ENCODE measurements at places on chromosomes 4 and X.
A peak's percentile ranks its signal among the peaks of the same experiment; 100 is the strongest.

- no peak for DNase-seq
Measured at GRCh38 chr4:72397314-72397713, 171.7 kb downstream of the ADAMTS3 start.

- DNase-seq, result no peak
Measured at GRCh38 chr4:145511913-145512522, 30.4 kb downstream of the SMAD1 start.

DNA sequence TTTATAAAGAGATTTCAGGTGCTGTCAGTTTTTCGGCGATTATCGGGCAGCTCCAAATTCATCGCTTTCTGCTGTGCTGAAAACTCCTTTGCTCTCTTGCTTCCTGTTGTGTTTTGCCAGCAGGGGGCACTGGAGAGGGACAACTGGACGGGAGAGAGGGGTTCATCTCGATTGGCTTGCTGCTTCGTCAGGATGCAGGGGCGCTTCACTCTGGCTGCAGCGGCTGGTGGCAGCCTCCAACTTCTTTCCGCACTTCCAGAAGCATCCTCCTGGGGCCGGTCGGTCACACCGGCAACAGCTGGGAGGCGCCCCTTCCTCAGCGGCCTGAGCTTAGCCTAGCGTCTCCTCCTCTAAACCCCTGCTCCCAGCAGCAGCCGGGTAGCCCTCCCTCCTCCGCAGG, 29.5 kb downstream of the MSL3 start:
- peak; percentile 37 for DNase-seq

DNA sequence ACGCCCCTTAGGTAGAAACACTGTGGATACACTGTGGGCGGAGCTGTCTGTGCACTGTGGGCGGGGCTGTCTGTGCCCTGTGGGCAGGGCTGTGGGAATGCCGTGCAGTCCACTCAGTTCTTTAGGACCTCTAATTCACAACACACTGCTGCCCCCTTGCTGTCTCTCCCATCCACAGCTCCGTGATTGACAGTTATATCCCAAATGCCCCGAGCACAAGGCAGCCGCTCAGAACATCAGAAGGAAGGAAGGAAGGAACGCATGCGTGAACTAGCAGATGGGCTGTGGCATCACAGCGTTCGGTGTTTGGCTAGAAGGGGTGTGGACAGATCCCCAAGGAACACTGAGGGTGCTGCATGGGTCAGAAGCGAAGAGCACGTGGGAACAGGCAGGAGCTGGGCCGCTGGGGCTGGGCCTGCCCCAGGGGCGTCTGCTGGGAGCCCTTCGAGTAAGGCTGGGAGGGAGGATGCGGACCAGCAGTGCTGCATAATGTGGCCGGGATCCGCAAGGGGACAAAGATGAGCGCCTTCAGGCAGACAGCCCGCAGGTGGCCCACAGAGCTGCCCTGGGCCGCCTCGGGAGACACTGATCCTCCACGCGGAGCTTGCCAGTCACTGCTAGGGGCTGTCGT, 29.8 kb downstream of the ACOX3 start:
- no peak for DNase-seq

GRCh38 chr4:153112041-153112441, 92.2 kb upstream of the TRIM2 start:
- DNase-seq, result no peak

GRCh38 chr4:4727536-4727935, 131.9 kb upstream of the MSX1 start:
- DNase-seq, result no peak

DNA sequence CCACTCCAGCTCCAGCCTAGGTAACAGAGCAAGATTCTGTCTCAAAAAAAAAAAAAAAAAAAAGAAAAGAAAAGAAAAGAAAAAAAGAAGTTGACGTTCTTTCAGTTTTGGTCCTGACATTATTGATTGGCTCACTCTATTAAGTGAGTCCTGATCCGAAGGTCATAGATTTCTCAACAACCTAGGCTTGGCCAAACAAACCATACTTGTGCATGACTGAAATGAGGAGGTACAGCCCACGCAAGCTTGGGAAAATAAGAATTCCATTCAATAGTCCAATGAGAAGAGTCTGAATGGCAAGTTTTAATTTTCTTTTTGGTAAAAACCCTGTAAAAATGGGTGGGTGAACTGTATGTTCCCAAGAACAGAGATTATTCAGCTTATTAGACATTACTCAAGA, 3.2 kb upstream of the ETNPPL start:
- DNase-seq, result no peak

- DNase-seq, result no peak
Measured at GRCh38 chr4:73772363-73772762, 32.0 kb downstream of the CXCL8 start.

GRCh38 chrX:37320541-37321203, 28.5 kb upstream of the PRRG1 start:
- no peak for DNase-seq

DNA sequence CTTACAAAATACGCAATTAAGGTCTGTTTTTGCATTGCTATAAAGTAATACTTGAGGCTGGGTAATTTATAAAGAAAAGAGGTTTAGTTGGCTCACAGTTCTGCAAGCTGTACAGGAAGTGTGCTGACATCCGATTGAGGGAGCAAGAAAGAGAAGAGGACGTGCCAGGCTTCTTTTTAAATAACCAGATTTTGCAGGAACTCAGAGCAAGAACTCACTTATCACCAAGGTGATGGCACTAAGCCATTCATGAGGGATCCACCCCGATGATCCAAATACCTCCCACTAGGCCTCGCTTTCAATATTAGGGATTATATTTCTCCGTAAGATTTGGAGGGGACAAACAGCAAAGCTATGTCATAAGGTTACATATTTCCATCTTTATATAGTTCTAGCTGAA, 456.7 kb downstream of the GLUD2 start:
- DNase-seq, result no peak

DNA sequence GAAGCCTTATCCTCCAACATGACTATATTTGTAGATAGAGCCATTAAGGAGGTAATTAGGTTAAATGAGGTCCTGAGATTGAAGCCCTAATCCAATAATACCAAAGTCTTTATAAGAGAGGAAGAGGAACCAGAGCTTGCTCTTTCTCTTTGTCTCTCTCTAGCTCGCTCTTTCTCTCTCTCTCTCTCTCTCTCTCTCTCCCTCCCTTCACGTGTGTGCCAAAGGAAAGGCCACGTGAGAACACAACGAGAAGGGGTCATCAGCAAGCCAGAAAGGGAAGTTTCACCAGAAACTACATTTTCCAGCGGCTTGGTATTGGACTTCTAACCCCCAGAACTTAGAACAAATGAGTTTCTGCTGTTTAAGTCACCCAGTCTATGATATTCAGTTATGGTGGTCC, 1540.5 kb downstream of the C4orf33 start:
- DNase-seq, result no peak

GRCh38 chr4:78742300-78742699, 33.9 kb upstream of the BMP2K start:
- no peak for DNase-seq

DNA sequence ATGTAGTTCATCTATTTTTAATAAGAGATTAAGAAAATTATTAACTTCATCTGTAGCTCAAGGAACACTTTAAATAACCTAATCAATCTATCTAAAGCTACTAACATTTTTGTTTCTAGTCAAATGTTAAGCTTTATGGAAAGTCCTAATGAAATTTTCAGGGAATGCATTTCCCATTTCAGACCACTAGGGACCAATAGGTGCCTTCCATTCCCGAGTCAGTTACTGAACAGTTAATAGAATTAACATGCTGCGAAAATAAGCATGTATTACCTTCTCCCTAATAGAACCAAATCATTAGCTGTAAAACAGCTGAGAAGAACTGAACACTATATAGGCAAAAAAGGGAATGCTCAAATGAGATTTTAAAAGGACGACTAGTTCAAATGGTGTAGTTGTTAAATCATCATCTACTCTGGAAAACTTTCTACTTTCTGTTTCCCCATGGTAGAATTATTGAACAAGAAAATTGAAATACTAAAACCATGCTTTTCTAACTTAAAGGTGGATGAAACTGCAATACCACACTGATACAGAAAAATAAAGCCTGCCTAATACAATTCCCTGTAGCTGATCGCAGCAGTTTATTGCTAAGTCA, 22.5 kb downstream of the STX18 start:
- no peak for DNase-seq

DNA sequence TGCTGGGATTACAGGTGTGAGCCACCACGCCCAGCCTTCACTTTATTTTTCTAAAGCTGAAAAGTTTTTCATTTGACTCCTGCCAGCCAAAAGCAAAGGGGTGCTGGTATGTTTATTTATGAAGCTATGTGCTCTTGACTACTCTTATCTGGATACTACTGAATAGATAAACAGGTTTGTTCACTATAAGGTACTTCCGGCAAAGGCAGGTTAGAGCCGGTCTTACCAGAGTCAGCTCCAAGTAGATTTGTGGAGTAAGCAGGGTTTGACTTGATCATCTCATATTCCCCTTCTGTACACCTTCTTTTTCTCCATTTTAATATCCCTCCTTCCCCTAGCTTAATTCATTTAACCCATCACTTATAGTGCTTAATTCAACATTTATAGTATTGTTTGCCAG, 175.4 kb upstream of the MBNL3 start:
- DNase-seq, result no peak

DNA sequence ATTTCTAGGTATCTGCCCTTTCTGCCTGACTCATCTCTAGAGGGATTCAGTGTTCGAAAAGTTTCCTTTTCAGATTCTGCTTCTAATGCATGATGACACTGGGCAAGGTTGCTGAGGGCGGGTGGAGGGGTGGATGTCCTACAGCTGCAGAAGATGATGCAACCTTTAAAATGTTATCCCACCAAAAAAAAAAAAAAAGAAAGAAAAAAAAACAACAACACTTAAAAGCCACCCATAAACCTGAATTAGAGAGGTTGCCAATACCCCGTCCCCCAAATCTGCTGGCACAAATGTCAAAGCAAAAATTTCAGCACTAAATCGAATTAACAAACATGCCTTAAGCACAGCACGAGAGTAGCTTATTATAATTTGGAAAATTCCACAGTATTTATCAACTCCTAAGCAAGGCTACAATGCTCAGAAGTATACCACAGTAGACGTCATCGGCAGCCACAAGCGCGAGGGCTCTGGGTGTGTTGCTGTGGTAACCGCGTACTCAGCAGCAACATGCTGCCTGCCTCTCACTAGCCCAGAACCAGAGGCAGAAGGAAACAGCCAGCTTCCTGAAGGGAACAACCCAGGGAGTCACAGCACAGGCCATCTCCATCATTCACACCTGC, 167.5 kb upstream of the MAP3K15 start:
- DNase-seq, result peak; percentile 62

GRCh38 chr4:138773321-138773720, 242.3 kb upstream of the NOCT start:
- DNase-seq, result no peak

- no peak for DNase-seq
Measured at GRCh38 chrX:15988661-15989603, 134.3 kb upstream of the AP1S2 start.

- no peak for DNase-seq
Measured at GRCh38 chrX:150984169-150984824, 1.2 kb downstream of the HMGB3 start.

- no peak for DNase-seq
Measured at GRCh38 chrX:13702111-13702789, 13.3 kb downstream of the RAB9A start.

- DNase-seq, result no peak
Measured at GRCh38 chrX:1009771-1010170, 202.7 kb downstream of the CRLF2 start.

DNA sequence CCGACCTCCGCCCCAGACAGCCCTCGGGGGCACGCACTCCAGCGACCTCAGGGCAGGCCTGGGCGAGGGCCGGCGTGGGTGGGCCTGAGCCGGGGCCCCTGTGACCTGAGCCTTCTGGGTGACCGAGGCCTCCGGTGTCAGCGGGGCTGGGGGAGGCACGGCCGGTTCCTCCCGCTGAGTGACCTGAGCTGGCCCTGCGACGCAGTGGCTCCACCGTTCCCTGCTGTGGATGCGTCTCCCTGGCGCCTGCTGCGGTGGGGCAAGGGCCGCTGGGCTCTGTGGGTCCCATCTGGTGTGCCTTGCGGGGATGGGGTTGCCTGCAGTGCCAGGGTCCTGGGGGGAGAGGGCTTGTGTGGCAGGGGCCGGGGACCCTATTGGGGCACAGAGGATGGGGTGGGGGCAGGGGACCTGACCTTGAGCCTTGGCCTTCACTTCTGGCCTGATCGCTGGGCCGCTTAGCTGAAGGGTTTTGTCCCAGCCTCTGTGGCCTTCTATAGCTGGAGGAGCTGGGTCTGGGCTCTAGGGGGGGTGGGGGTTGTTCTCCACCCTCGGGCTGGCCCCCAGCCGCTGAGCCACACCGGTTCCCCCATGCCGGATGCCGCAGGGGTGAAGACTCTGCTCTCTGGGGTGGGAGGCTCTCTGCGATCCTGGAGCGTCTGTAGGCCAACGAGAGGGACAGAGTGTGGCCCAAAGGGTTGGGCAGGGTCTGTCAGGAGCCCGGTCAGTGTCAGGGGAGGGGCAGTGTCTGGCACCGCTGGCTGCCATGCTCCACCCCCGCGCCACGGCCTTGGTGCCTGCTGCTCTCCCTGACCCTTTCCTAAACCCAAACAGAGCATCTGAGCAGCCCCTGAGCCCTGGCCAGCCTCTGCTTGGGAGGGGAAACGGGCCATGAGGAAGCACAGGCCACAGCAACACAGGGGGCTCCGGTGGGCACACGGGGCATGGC, 2.3 kb downstream of the NAT8L start:
- DNase-seq, result no peak

DNA sequence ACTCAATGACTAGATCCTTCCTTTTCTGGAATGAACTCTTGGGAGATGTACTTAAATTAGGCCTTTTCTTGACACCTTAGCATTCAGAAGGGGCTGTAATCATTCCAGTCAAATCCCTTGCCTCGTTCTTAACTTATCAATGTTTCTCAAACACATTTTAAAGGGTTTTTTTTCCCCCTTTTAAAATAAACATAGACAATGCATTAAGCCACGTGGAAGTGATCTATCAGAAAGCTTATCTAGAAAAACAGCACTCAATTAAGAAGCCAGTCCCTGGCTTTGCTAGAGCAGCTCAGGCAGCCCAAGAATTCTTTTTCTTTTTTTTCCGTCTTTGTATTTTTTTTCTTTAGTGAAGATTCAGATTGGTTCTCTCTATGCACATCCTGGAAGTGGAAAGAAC, 118.2 kb downstream of the PCDH7 start:
- no peak for DNase-seq

GRCh38 chr4:83858131-83858530, 322.2 kb downstream of the GPAT3 start:
- DNase-seq, result no peak

GRCh38 chr4:140305053-140305452, 68.4 kb upstream of the SCOC start:
- no peak for DNase-seq

DNA sequence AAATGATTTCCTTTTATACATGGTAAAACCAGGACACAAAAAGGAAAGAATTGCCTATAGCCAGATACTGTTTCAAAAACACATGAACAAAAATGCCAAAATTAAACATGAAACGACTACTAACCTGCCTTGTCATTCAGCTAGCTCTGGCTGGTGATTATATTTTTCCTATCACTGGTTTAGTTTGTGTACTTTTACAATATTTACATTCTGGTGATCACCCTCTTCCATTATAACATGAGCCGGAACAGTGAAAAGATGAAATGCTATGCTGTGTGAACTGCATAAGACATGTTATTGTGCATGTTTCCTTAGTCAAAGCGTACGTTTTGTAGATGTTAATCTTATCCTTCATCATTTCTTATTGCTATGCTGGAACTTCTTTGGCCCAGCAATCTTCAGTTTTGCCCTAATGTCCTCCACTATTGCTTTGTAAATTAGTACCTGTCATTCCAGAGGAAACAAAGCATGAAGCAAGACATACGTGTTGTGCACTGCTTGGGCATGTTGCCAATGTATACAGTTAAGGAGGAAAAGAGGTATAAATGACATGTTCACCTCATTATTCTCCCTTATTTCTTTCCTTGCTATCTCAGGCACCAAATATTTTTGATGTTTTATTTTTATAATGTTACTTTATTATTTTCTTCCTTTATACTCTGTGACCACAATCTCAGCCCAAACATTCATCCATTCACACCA, 386.3 kb downstream of the ARHGAP24 start:
- DNase-seq, result no peak
